ENCODE measurements at places on chromosomes 16 and 17.

DNA sequence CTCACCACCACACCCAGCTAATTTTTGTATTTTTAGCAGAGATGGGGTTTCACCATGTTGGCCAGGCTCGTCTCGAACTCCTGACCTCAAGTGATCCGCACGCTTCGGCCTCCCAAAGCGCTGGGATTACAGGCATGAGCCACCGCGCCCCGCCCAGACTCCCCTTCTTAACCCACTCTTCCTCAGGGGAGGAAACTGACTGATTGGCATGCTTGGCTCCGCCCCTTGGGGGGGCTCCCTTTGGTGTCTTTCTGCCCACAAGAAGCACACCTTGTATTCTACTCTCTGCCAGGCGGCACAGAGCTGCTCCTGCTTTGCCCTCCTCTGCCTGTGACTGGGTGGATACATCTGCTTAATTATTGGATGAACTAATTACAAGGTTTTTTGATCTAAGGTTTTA, 4.7 kb upstream of the ASGR2 start:
- DNase-seq, result no peak

GRCh38 chr16:3152277-3152990, 17.6 kb downstream of the ZNF213 start:
- DNase-seq, result peak; percentile 69

GRCh38 chr16:19145010-19145409, 23.0 kb upstream of the SYT17 start:
- DNase-seq, result no peak

DNA sequence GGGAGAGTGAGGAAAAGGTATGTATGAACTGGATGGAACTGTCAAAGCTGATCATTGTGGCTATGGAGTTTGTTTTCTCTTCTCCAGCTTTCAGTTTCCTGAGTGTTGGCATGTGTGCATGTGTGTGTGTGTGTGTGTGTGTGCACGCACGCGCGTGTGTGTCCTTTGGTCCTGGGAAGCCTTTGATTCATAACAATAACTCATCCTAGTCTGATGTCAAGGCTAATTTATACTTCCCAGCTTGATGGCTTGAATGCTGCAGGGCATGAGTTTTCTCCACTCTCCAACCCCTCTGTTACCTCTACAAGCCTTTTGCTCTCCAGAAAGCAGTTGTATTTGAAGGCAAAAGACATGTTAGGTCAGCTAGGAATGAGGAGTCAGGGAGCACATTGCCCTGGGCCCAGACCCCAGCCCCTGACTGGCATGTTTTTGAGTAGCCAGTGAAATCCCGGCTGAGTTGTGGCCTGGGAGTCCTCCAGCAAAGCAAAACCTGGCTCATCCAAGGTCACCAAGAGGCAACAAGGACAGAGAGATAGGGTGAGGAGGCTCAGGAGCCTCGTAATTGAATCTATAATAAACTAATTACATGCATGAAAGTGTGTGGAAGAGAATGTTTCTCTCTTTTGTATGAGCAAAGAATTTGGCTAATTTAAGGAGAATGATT, 8.9 kb upstream of the CDC42EP4 start:
- no peak for DNase-seq

DNA sequence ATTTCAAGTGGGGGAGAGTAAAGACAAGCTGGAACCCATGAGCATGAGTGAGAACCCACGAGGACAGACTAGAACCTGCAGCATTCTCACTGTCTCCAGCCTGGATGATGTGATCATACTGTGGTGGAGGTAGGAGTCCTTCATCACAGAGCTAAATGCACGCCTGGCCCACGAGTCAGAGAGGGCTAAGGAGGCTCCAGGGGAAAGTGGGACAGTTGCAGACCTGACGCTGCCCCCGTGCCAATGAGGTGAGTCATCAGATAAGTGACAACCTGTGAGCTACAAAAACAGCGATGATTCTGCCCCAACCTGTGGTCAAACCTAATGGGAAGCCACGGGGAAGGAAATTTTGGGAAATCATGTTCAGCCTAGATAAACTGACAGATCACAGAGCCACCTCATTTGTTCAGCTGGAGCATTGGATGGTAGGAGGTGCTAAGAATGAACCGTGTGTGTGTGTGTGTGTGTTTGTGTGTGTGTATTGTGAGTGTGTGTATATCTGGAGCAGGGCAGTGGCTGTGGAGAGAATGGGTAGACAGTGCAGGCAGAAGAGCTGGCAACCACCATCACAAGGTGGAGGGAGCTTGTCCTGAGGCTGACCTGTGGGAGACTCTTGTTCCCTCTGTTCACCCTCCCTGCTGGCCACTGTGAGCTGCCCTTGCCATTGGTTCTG, 131.8 kb downstream of the UTP18 start:
- DNase-seq, result no peak

GRCh38 chr16:27762441-27762840, 212.5 kb downstream of the KATNIP start:
- DNase-seq, result no peak

- no peak for DNase-seq
Observed at GRCh38 chr16:56645838-56646237, 5.8 kb upstream of the MT1B start.

DNA sequence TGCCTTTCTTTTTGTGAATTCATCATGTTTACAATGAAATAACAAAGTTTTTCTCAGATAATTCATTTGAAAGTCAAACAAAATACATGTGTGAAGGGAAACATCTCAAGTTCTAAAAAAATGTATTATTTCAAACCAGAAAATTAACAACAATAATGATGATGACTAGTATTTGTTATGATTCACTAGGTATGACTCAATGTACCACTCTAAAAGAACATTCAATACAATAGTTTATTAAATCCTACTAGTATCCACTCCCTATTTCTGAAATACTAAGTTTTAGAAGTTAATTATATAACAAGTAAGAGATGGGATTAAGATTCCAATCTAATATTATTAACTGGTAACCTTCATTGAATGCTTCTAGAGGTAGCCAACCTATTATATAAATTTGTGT, 1444.8 kb upstream of the CDH8 start:
- no peak for DNase-seq

DNA sequence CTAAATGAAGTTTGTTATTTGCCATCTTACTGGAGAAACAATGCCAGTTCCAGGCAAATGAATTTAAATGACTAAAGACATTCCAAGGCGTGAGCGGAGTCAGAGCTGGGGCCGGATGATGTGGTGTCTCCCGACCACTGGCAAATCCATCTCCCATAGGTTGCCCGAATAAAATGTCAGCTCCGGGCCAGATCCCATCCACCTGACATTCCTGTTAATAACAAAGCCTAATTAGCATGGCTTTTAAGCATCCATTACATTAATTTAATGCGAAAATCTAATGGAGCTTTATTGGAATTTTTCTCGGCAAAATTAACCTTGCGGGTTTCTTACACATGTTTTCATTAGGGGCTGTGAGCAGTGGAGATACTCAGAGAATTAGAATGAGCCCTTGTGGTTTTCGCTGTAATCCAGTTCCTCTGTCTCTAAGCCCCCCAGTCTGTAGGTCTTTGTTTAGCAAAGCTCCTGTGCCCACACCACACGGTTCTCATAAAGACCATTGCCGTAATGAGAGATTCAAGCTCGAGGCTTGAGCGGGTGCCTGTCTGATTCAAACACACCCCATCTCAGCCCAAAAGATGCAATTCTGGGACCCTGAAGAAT, 123.3 kb downstream of the CCT6B start:
- DNase-seq, result no peak

DNA sequence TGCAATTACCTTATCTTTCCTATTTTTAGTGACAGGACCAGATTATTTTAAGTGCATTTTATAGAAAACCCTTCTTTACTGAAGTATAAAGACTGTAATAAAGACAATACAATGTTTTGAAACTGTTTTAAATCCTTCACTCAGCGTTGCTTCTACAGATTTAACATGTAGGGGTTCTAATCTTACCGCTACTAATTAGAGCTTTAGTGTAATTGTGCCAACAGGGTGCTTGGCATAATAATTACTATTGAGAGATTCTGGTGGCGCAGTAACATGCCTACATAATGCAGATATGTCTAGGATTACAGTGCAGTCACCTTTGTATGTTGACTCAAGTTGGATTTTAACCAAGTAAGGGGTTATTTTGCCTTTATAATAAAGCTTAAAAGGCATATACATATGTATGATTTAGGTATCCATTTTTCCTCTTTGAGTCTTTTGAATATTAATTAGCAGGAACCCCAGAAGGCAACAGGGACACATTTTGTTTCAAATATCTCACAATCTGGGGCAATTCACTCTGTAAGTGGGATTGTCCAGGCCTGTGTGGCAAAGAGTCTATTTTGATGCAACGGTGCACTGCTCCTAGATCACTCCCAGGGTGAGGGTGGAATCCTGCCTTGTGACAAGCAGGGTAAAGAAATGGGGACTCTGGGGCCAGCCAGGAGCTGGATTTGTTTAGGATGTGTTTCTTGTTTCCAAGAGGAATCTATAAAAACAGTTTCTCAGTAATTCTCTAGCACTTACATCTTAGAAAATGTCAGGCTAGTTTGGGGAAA, 604.7 kb upstream of the SALL1 start:
- DNase-seq, result no peak

- DNase-seq, result no peak
Observed at GRCh38 chr17:80202197-80202596, 17.9 kb downstream of the SGSH start.

GRCh38 chr17:54901230-54901822, 674 bp downstream of the TOM1L1 start:
- no peak for DNase-seq

DNA sequence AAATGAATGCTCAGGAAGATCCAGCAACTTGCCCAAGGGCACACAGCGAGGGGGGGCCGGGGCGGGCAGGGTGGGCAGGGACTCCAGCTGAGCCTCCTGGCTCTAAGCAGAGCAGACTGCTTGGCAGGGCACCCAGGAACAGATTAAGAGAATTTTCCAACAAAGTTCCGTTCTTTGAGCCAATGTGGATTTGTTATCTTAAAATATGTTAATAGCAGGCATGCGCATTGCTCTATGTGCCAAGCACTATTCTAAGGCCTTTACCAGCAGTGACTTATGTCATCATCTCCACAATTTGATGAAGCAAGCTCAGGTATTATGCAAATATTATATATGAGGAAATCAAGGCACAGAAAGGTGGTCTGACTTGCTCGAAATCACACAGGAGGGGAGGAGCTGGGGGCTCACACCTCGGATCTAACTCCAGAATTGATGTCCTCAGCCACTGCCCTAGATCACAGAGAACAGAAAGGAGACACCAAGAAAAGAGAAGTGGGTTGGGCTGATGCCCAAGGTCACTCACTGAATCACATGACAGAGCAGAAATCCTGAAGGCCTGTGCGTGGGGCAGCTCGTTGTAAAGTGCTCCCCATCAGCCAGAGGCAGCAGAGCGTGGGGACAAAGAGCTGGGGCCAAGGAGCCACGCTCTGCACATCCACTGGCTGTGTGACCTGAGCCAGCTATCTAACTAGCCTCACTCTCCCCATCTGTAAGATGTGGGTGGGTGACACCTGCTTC, 23.2 kb upstream of the MEAK7 start:
- no peak for DNase-seq

GRCh38 chr16:79372503-79373184, 227.9 kb downstream of the MAF start:
- DNase-seq, result no peak

DNA sequence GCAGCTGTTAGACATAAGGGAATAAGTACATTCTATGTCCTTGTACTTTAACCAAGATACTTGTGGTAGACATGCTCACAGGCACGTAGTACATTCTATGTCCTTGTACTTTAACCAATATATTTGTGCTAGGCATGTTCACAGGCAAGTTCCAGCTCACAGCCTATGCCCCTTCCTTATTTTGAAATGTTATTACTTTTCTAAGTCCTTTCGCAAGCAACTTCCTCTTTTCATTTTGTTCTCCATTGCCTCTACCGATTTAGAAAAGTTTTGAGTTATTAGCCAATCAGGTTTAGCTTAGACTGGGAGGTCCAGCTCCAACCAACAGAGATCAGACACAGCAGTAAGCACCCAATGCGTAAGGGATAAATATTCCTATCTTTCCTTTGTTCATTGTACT, 60.1 kb upstream of the NUDT7 start:
- DNase-seq, result no peak

DNA sequence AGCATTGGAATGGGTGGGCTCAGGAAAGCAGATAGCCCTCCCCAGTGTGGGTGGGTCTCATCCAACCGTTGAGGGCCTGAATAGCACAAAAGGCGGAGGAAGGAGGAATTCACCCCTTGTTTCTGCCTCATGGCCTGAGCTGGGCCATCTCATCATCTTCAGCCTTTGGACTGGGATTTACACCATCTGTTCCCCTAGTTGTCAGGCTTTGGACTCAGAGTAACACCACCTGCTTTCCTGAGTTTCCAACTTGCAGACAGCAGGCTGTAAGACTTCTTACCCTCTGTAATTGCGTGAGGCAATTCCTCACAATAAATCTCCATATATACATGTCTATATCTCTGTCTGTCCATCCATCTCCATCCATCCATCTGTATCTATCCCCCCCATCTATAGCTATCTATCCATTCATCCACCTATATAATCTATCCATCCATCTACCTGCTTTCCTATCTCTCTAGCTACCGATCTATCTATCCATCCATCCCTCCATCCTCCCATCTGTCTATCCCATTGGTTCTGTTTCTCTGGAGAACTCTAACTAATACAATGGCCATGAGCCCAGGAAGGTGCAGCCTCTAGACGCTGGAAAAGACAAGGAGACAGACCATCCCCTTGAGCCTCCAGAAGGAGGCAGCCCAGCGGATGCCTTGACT, 21.3 kb downstream of the DNAH17 start:
- DNase-seq, result no peak

DNA sequence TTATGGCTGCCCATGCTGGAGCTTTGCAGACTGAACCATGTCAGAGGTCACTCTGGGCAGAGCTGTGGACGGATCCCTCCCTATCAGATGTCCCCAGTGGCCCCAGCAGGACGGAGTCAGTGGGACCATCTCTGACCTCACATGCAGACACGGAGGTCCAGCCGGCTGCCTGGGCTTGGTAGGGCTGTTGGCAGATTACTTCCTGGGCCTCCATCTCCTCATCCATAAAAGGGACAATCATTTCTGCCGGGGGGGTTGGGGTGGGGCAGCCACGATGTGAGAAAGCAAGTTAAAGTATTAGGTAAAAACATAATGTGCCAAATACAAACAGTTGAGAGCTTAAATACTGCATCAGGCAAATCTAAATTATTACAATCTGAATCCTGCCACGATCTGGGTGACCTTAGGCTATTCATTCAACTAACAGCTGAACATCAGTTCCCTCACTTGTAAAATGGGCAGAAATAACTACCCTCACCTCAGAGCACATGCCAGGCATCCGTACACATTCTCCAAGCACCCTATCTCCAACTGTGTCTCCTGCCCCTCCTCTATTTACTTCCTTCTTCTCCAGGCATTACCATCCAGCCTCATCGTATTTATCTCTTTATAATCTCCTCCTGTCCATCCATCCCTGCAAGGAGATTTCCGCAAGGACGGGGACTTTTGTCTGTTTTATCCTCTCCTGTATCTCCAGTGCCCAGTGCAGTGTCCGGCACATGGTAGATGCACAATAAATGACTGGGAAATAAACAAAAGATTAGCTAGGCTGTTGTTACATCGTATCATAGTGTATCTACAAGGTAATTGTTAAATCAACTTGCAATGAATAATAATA, 192.3 kb upstream of the FOXF1 start:
- DNase-seq, result no peak

GRCh38 chr17:50758524-50758923, 8.8 kb downstream of the ANKRD40CL start:
- no peak for DNase-seq

- DNase-seq, result no peak
Observed at GRCh38 chr17:28925912-28926365, 23.1 kb upstream of the DHRS13 start.
